ENCODE measurements at places on chromosomes 1 and 21. TPM values are rescaled to one million over a fixed set of nuclear protein-coding genes. Genes with fewer than 3 reads are reported as not detected.
A peak's percentile ranks its signal among the peaks of the same experiment; 100 is the strongest.

The RCSD1 gene
- 24.7 TPM for total RNA-seq

DNA sequence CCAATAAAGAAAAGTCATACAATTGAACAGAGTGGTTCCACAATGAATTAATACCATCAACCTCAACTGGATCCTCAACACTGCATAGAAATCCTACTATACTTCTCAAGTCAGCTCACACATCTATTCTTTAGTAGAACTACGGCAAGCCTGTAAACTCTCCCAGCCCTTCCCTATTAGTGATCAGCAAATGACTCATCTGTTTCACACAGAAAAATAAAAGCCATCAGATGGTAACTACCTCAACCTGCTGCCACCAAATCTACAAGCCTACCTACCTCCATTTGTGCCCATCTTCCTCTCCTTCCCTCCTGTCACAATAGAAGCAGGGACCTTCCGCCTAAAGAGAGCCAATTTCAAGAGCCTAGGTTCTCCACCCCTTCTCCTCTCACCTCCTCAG is 63.6 kb downstream of the DMAP1 start:
- no peak overlapping the region for H3K4me3 ChIP-seq
- DNase-seq = no peak
- peaks cover 7% of the 10 kb centered on the region for H3K4me1 ChIP-seq
- no peaks in the 10 kb centered on the region for H3K27me3 ChIP-seq
- no peaks in the 10 kb centered on the region for H3K36me3 ChIP-seq

DNA sequence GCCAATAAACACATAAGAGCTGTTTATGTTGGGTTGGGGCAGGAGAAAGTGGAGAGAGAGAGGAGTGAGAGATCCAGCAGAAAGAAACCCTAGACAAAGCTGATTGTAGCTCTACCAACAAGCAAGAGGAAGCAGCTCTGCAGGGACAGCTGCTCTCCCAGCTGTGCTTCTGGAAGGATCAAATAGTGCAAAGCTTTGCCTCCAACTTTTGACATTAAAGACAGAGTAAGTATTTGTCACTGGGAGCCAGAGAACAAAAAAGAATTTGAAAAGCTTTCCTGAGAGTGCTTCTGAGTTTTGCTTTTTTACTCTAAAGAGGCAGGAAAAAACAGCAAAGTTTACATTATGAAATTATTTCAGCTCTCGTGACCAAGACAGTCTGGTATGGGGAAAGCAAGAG is 28.5 kb upstream of the C1orf198 start:
- DNase-seq = no peak
- peaks cover under 1% of the 10 kb centered on the region for H3K4me1 ChIP-seq
- no peak overlapping the region for H3K4me3 ChIP-seq

GRCh38 chr1:94667818-94668217 is 126.3 kb upstream of the F3 start:
- no peaks in the 10 kb centered on the region for H3K36me3 ChIP-seq
- peaks cover 9% of the 10 kb centered on the region for H3K4me1 ChIP-seq
- H3K27me3 ChIP-seq = no peaks in the 10 kb centered on the region

GRCh38 chr1:31422505-31423319 is 9.7 kb downstream of the SERINC2 start:
- no peaks in the 10 kb centered on the region for H3K4me1 ChIP-seq
- H3K27me3 ChIP-seq = no peaks in the 10 kb centered on the region
- H3K36me3 ChIP-seq = no peaks in the 10 kb centered on the region
- H3K4me3 ChIP-seq = no peak overlapping the region

- H3K4me3 ChIP-seq = no peak overlapping the region
- H3K27ac ChIP-seq = no peak overlapping the region
- H3K36me3 ChIP-seq = no peaks in the 10 kb centered on the region
These were observed 26.4 kb downstream of the CAPN2 start for GRCh38 chr1:223738465-223739365.

- DNase-seq = no peak
- H3K4me3 ChIP-seq = no peak overlapping the region
- H3K36me3 ChIP-seq = no peaks in the 10 kb centered on the region
- no peaks in the 10 kb centered on the region for H3K27me3 ChIP-seq
- no peaks in the 10 kb centered on the region for H3K4me1 ChIP-seq
These were observed 15.5 kb upstream of the GFI1 start for GRCh38 chr1:92502247-92502646.

DNA sequence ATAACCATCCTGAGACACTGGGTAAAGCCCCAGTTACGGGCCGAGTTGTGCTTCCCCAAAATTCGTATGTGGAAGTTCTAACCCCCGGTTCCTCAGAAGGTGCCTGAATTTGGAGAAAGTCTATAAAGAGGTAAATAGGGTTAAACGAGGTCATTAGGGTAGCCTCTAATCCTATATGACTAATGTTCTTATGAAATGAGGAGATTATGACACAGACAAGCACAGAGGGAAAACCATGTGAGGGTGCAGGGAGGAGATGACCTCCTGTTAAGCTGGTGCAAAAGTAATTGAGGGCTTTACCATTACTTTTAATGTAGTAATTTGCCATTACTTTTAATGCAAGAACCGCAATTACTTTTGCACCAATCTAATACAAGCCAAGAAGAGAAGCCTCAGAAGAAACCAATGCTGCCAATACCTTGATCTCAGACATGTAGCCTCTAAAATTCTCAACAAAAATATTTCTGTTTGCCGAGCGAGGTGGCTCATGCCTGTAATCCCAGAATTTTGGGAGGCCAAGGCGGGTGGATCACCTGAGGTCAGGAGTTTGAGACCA is 260.8 kb downstream of the GPATCH2 start:
- no peaks in the 10 kb centered on the region for H3K4me1 ChIP-seq
- H3K4me3 ChIP-seq = no peak overlapping the region
- no peaks in the 10 kb centered on the region for H3K36me3 ChIP-seq
- H3K27me3 ChIP-seq = no peaks in the 10 kb centered on the region
- no peak for DNase-seq

DNA sequence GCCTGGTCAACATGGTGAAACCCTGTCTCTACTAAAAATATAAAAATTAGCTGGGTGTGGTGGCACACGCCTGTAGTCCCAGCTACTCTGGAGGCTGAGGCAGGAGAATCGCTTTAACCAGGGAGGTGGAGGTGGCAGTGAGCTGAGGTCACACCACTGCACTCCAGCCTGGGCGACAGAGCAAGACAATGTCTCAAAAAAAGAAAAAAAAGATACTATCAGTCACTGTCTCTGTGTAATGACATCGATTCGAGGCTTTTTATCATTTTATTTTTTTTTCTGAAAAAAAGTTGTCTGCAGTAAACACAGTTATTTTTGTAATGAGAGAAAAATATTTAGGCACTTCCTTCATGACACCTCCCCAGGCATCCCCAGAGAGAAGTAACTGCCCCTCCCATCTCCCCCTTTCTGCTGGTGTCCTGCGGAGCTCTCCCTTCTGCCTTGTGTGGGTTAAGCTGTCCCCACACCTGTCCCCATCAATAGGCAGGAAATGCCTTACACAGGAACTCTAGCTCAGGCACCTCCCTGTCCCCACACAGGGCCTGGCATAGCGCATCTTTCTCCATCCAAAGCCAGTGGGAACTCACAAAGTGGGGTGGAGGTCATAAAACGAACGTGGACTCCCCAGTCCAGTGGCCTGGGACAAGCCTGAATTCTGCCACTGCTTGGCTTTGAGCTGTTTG is 132.0 kb downstream of the SYF2 start:
- no peak overlapping the region for H3K27ac ChIP-seq
- no peak for DNase-seq
- no peaks in the 10 kb centered on the region for H3K4me1 ChIP-seq

The ZBTB8A gene
- total RNA-seq = 6.4 TPM

GRCh38 chr1:29513357-29513756 is 277.0 kb downstream of the PTPRU start:
- H3K4me1 ChIP-seq = no peaks in the 10 kb centered on the region
- no peaks in the 10 kb centered on the region for H3K36me3 ChIP-seq
- no peaks in the 10 kb centered on the region for H3K27me3 ChIP-seq
- DNase-seq = peak; percentile 81

DNA sequence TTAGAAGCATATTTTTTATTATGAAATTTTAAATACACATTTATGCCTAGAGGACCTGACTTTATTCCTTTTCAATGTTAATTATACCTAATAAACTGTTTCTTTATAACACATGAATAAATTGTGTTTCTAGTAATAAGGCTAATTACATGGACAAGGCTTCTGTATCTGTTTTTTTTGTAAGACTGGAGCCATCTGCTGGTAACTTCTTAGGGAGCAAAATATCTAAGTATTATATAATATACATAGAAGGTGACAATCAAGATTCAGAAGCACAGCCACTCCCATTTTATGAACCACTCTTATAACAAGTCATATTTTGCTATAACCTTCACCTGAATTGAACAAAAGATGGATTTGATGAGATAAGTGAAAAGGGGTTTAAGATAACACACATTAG is 84.2 kb downstream of the LBR start:
- no peak for DNase-seq
- no peaks in the 10 kb centered on the region for H3K27me3 ChIP-seq
- H3K4me3 ChIP-seq = no peak overlapping the region
- no peak overlapping the region for H3K27ac ChIP-seq
- H3K36me3 ChIP-seq = no peaks in the 10 kb centered on the region

DNA sequence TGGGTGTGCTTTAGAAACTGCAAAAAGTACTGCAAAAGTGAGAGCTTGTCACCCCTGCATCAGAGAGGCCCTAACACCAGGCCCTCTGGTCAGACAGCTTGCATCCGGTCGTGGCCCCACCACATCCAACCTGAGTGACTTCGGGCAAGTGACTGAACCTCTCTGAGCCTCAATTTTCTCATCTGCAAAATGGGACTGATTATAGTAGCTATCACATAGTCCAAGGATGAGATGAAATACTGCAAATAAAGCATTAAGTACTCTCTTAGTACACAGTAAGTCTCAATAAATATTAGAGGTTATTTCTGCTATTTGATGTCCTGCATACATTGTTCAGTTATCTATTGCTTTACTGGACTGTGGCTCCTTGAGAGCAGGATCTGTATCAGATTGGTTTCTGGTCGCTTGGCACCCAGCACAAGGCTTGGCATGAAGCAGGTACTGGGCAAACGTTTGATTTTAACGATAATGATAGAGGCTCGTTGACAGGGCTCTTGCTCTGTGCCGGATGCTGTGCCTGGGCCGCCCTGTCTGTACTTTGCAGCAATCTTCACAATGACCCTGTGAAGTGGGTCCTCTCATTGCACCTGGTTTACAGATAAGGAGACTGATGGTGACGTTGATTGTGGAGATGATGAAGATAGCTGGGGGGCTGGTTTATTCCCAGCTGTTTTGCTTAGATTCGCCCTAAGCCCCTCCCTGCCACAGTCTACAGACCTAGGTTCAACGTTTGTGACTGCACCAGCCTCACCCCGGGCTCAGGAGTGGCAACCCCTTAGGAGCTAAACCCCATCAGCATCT is 43.6 kb downstream of the RAP1GAP start:
- H3K36me3 ChIP-seq = no peaks in the 10 kb centered on the region
- no peaks in the 10 kb centered on the region for H3K4me1 ChIP-seq
- H3K4me3 ChIP-seq = no peak overlapping the region

The EFNA3 gene
- 7.5 TPM for total RNA-seq

The KRTAP19-8 gene
- total RNA-seq = not detected

DNA sequence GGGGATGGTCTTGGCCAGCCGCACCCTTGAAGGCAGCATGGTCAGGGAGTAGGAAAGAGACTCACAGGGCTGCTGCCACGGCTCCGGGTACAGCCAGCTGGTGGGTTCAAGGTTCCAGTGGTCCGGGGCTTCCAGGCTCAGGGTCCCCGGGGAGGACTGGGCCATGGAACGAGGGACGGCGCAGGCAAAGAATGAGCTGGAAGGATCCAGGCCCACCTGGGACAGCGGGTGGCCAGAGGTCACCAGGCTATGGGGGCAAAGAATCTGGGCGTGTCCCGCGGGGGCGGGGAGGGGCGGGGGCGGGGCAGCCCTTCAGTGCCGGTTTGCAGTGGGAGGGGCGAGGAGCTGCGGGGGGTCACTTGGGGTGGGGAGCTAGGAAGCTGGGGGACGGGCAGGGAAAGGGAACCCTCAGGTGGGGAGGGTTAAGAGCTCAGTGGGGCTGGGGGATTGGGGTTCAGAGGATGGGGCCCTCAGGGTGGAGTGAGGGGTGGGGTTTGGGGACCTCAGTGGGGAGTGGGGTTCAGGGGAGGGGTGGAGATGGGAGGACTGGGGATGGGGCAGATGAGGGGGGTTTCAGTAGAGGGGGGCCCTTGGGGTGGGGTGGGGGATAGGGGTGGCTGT is at the start of gene DNMT3L:
Gene DNMT3L, minus strand, starts transcription at position 223 of the 621 bp plus-strand sequence. CDS start 638 bp downstream, outside the sequence.
- no peak within 1 kb of the TSS for H3K27ac ChIP-seq
- H3K36me3 ChIP-seq = no peaks in the 10 kb centered on the region
- DNase-seq = no peak
- H3K27me3 ChIP-seq = no peaks in the 10 kb centered on the region
- no peak within 1 kb of the TSS for H3K4me3 ChIP-seq

DNA sequence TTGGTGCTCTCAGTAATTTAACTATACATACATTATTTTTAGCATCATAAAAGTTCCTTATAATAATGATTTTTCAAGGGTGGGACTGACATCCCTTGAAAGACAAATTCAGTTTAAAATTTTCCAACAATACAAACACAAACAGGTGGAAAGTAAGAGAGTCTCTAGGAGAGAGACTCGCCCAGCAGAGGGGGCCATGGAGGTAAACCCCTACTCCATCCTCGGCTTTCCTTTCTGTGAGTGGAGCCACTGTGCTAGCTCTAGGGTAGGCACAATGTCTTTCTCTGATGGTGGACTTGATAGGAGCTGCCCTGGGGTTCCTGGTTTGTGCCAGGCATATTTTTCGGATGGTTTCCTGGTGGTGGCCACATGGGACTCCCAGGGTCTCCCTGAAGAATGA is 8.3 kb downstream of the CSMD2 start:
- DNase-seq = no peak
- H3K27me3 ChIP-seq = no peaks in the 10 kb centered on the region
- no peak overlapping the region for H3K4me3 ChIP-seq
- H3K4me1 ChIP-seq = no peaks in the 10 kb centered on the region

DNA sequence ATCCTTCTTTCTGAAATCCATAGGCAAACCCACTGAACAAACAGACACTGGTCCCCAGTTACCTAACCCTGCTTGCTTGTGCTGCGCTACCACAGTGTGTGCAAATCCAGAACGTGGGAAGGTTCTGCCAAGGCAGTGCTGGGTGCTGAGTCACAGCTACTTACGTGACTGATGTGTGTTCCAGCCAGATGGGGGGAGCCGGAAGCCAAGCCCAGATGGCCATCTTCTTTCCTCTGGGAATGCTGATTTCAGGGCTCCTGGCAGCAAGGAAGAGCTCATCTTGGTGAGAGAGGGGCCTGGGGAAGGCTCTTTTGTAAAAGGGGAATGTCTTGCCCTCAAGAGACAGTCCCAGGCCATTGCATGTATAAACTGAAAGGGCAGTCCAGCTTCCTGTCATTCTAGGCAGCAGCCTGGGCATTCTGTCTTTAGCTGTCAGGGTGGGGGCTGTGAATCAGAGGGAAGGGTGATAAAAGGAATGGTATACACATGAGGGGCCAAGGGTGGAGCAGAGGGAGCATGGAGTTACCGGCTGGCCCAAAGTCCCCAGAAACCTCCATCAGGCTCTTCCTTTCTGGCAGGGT is 54.1 kb downstream of the CD46 start:
- DNase-seq = no peak
- H3K27ac ChIP-seq = peak overlapping the region; percentile 54
- H3K4me3 ChIP-seq = no peak overlapping the region
- no peaks in the 10 kb centered on the region for H3K27me3 ChIP-seq
- peaks cover 7% of the 10 kb centered on the region for H3K4me1 ChIP-seq

Data from testis (tissue), 5 donors.